NCI-H187 treated with DMSO at 0.1 percent for 48 hours (cell line): ENCODE measurements at places on chromosomes 12 and 14.
A peak's percentile ranks its signal among the peaks of the same experiment; 100 is the strongest.

- no peak for DNase-seq
Observed at GRCh38 chr14:27387463-27387862, 789.6 kb upstream of the NOVA1 start.

DNA sequence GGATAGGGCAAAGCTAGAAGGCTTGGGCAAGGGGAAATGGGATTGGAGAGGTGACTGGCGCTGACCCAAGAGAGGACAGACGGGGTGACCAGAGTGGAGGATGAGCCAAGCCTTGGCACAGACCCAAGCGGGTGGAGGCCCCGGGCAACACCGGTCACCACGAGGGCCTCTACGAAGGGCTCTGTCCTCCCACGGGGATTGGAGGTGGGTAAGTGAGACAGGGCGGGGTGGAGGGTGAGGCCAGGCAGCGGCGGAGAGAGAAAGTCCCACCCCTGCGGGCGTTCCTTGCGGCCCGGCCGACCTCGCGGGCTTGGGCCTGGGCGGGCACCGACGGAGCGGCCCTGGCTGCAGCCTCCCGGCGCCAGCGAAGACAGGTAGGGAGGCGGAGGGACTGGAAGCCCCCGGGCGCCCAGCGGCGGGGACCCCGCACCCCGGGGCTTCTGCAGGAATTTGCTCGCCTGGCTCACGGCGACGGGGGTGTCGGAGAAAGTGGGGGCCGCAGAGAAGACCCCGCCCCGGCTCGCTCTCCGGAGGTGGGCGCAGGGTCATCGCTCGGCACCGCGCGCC lies at the start of gene PAPLN:
Gene PAPLN (plus strand): TSS at position 288 of the 567 bp plus-strand sequence. CDS start 2,273 bp downstream, outside the sequence.
- DNase-seq, result no peak

DNA sequence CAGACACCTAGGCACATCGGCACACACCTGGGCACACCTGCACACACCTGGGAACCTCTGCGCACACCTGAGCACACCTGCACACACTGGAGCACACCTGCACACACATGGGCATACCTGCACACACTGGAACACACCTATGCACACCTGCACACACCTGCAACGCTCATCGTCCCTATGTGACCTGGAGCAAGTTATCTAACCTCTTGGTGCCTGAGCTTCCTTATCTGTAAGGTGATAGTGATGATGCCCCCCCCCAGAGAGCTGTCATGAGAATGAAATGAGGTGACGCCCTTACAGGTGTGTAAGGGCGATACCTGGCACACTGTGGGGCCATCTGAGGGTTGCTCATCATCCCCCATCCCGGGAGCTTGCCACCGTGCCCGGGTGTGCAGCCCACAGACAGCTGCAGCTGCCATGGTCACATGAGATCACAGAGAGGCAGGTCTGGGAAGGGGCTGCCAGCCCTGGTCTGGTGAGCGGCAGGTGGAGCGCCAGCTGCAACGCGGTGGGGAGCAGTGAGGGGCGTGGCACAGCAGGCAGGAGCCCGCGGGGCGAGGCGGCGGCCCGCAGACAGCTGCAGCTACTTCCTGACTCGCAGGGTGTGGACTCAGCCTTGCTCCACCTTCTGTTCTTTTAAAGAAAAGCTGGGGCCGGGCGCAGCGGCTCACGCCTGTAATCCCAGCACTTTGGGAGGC lies 59.9 kb upstream of the FBRSL1 start:
- DNase-seq, result peak; percentile 83

- no peak for DNase-seq
Observed at GRCh38 chr12:62860020-62860419, 74.9 kb downstream of the PPM1H start.

GRCh38 chr12:62625228-62625627 lies 158.6 kb downstream of the MON2 start:
- DNase-seq, result no peak

DNA sequence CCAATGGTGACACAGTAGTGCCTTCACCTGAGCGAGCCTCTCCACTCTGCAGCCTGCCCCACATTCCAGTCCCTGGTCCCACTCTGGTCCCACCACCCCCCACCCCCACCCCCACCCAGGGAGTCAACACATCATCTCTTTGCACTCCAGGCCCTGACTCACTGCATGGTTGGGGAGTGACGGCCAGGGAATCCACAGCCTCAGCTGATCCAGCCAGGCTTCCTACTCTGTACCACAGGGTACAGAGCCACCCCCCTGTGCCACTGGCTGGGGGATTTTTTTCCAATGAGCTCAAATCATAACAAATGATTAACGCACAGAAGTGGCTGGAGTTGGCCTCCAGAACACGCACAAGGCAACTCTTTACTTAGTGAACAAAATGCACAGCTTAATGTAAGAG lies 233.7 kb downstream of the NTF3 start:
- no peak for DNase-seq

- no peak for DNase-seq
Observed at GRCh38 chr14:74684434-74684833, 28.4 kb downstream of the AREL1 start.

- DNase-seq, result peak; percentile 35
Observed at GRCh38 chr12:71503579-71504391, 64.2 kb downstream of the LGR5 start.

GRCh38 chr14:34220921-34221320 lies 241.1 kb downstream of the SPTSSA start:
- no peak for DNase-seq

DNA sequence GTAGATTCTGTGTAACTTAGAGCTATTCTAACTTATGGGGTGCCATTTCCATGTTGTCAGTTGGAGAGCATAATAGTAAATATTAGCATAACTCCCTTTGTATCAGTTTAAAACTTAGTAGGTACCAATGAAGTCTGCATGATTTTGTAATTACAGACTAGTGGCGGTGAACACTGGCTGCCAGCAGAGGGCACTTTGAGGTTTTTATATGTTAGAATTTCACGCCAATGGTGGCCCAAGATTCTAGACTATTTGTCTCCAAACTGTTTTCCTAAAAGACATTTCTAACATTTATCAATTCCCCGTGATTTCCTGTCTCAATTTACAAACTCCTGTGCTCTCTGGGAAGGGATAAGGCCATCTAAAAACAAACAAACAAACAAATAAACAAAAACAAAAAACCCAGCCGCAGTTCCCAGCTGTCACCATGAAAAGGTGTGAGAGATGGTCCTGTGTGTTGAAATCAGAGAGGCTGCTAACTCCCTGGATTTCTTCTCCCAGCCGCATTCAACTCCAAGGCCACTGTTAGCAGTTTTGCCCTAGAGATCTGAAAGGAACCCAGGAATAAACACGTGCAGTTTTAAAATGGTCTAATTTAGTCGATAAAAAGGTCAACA lies 57.6 kb downstream of the BRMS1L start:
- no peak for DNase-seq

DNA sequence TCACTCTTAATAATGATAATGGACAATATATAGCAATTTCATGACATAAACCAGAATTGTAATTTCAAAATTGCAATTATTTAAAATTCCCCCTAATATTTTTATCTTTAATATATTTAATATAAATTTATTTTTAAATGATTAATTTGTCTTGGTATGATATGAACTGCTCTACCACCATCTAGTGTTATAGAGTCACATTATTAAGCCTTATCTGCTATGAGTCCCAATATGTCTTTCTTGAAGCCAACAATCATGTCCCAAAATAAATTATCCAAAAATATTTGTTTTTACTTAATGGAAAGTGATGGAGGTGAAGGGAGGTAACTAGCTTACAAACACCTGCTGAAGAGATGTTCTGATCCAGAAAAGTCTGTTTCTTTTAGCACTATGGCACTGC lies 151.4 kb downstream of the KCNC2 start:
- DNase-seq, result no peak

DNA sequence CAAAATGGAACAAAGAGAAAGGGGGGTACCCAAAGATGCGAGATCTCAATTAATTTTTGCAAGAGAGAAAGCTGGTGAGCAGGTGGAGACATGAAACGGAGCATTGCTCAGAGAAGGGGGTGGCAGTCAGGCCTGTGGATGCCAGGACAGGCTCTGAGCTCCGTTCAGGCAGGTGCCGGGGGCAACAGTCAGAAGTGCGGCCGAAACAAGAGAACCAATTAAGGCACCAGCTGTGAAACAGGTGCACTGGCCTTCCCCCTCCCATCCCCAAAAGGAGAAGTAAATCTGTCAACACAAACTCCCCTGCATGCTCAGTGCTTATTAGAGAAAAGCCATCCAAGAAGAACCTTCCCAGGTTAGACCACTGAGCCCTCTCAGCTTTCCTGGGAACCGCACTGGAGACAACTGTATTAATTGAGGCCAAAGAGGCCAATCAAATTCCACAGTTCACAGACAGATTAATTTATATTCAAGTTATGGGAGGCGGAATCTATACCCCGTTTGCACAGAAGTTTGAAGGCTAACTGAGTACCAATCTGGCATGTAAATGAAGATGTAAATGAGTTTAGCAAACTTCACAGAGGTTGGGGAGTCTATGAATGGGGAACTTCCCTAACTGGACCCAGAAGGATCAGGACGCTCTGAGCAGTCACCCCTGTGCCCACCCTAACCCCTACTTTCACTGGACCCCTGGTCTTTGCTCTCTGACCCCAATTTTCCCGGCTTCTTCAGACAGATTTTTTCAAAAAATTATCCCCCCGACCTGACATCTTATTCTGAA lies 20.9 kb downstream of the OAS2 start:
- no peak for DNase-seq

GRCh38 chr14:88130057-88130432 lies 125.1 kb downstream of the GPR65 start:
- no peak for DNase-seq

GRCh38 chr12:46825591-46826414 lies at the start of gene SLC38A4:
Gene SLC38A4 (minus strand): TSS chr12:46825997. CDS start chr12:46793071, 32,926 bp downstream.
- DNase-seq, result no peak

DNA sequence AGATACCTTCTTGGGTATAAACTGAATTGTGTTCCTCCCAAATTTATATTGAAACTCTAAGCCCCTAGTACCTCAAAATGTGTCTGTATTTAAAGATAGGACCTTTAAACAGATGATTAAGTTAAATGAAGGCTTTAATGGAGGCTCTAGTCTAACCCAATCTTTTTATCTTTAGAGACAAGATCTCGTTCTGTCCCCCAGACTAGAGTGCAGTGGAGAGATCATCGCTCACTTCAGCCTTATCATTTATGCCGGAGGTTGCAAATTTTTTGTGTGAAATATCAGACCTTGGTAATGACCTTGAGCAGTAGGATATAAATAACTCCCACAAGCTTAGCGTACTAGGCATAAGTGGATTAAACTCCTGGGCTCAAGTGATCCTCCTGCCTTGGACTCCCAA lies 81.8 kb downstream of the C14orf132 start:
- no peak for DNase-seq

DNA sequence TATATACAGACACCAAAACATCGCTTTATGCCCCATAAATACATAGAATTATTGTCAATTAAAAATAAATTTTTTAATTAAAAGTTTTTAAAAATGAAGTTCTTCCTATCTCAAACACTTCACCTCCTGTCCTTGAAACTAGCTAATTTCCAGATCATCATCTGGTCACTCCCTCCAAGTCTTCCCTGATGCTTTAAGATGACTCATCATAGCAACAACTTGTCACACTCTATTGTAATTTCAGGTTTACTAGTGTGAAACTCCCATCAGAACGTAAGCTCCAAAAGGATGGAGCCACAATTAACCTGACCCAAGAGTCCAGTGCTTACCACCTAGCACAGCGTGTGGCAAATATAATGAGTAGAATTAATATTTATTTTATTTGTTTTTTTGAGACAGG lies 16.3 kb downstream of the GXYLT1 start:
- DNase-seq, result no peak

DNA sequence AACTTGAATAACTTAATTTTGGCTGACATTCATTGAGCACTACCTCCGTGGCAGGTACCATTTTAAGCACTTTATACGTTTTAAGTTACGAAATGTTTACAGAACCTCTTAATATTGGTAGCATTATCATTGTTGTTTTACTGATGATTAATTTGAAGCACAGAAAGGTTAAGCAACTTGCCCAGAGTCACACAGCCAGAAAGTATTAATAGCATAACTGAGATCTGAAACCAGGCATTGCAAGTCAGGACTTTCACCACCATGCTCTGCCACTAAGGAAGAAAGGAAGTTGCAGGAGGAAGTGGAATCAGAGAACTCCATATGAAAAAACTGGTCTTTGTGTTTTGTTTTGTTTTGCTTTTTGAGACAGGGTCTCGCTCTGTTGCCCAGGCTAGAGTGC lies 28.2 kb upstream of the BCAT1 start:
- DNase-seq, result no peak

DNA sequence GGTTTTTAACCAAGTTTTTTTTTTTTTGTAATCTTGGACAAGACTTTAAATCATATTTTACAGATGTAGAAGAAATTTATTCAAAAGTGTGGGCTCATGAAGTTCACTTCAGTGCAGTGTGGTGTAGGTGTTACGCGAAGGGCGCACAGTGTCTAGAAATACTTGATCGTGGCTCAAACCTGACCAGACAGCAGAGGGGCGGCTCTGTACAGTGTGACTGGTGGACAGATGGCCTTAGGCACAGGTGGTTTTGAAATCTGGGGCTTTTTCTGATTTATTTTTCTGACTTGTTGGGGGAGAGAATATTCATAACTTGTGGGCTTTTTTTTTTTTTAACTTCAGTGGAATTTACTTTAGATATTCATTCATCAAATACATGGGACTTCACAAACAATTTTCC lies 179.2 kb downstream of the PELI2 start:
- DNase-seq, result no peak

GRCh38 chr14:79009286-79009685 lies 839.1 kb downstream of the NRXN3 start:
- no peak for DNase-seq

DNA sequence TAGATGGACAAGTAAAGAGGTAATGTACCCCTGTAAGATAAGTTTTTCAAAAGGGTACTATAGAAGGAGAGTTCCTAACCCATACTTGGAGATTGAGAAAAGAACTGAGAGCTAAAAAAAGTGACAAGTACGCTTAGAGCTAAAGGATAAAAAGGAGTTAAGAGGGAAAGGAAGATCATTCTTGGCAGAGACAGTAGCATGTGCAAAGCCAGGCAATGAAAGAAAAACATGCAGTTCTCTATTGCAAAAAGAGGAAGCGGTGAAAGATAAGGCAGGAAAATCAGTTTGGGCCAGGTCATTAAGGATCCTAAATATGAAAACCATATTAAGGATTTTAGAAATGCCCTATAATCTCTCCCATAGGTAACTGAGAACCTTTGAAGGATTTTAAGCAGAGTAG lies 500.4 kb upstream of the GARIN6 start:
- no peak for DNase-seq

DNA sequence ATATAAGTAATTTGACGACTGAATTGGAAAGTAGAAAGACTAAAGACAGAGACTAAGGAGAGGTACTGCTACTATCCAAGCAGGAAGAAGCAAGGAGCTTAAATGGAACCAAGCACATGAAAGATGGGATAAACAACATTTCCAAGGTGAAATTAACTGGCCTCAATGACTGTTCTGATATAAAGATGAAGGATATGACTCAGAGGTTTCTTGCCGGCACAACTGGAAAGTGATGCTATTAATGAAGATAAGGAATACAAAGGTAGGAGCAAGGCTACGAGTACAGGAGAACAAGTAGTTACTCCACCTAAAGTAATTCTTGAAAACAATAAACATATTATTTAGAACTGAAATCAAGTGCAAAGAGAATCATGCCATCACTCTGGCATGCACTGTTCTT lies 6.4 kb downstream of the SNX6 start:
- DNase-seq, result no peak

GRCh38 chr14:101598159-101598558 lies 36.9 kb downstream of the DIO3 start:
- DNase-seq, result no peak
